ENCODE measurements at places on chromosomes 5 and 9. TPM values are rescaled to one million over a fixed set of nuclear protein-coding genes. Genes with fewer than 3 reads are reported as not detected.

ENHO gene
- total RNA-seq = 11.5 TPM

- no peak for DNase-seq
Measured at GRCh38 chr9:97534185-97534584, 32.7 kb downstream of the TMOD1 start.

- DNase-seq = no peak
Measured at GRCh38 chr9:78234810-78235209, 1.1 kb upstream of the CEP78 start.

HBEGF gene
- 2.5 TPM for total RNA-seq

GRCh38 chr5:59328709-59329296 lies 564.7 kb downstream of the PDE4D start:
- no peak for DNase-seq

ELP1 gene
- total RNA-seq = 51.9 TPM

PLAC8L1 gene
- 2.2 TPM for total RNA-seq

HTR4 gene
- total RNA-seq = not detected

GRCh38 chr5:89584339-89584956 lies 701.5 kb upstream of the MEF2C start:
- no peak for DNase-seq

DNA sequence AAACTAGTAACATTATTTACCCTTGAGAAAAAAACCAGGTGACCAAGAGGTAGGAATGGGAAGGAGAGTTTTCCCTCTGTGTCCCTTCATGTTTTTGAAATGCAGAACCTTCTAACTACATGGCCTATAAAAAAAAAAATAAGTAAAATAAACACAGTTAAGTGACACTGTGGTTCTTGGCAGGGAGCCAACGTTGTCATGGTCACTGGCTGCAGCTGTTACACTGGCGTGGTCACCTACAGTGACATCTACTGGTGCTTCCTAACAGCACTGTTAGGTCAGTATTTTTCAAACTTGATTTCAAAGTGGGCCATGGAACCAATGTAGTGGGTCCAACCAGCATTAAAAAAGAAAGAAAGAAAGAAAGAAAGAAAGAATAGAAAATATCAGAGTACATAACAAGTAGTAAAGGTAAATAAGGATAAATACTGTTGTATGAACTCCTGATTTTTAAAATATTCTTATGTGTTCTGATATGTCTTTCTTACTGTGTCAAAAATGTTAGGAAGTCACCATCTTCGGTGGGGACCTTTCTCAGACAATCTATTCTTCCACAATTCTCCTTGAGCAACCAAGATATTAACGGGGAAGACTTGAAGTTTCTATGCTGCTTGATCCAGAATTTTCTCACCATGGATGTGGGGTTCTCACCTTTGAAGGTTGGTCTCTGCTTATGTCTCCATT lies 59.1 kb upstream of the PJA2 start:
- DNase-seq = peak; percentile 87

DNA sequence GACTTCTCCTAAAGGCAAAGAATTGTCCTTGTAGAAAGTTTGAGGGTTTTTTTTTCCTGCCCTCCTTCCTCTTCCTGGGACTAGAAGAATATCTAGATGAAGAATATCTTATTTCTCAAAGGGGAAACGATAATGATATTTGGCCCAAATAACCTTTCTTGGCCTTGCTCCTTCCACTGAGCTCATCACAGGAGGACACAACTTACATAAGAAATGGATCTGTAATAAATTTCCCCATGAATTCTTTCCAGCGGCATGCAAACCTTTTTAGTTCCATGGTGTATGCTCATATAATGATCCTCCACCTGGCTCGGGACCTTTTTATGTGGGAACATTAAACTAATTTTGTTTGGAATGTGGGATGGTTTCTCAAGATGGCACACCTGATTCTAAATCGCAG lies 304.4 kb downstream of the DMRT2 start:
- DNase-seq = no peak

SLC31A1 gene
- total RNA-seq = 11.2 TPM

MAMDC4 gene
- total RNA-seq = 17.6 TPM

DNA sequence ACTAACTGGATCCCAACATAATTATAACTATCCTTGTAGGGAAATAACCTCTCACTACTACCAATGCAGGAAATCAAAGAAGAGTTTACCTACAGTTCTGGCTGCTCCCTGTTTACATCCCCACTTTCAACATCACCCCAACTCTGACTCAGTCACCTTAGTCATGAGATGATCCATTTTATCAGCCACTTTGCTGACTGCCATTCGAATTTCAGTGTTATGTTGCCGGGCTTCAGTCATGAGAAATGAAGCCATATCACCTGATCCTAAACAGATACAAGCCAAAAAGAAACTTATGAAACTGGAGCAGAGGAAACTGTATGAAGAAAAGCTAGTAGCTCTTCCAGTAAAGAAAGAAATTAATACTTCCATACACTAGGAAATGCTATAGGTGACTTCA lies 33.7 kb downstream of the SLC31A2 start:
- no peak for DNase-seq

GRCh38 chr5:146199176-146199815 lies 4.1 kb upstream of the RBM27 start:
- DNase-seq = no peak

EQTN gene
- not detected for total RNA-seq

DNA sequence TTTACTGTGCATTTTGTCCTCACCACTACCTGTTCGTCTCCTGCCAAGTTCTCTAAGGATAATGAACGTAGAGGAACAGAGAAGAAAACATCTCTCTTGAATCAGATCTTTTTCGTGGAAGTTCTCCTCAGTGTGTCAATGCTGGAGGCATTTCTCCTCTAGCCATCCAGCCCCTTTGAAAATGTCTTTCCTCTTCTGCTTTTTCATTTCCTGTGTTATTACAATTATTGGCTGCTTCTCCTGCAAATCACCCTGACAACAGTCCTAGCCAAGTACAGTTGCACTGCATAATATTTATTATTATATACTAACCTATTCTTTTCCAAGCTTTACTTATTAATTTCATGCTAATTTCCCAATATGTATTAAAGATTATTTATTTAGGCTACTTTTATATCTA lies 61.8 kb upstream of the TRPM3 start:
- DNase-seq = no peak

NUDT12 gene
- 10.9 TPM for total RNA-seq

GRCh38 chr5:169147534-169147933 lies 153.4 kb downstream of the SLIT3 start:
- no peak for DNase-seq

LCN1 gene
- total RNA-seq = not detected

CCL28 gene
- 1.1 TPM for total RNA-seq

- no peak for DNase-seq
Measured at GRCh38 chr9:100575765-100576386, 2.0 kb upstream of the CAVIN4 start.

DNA sequence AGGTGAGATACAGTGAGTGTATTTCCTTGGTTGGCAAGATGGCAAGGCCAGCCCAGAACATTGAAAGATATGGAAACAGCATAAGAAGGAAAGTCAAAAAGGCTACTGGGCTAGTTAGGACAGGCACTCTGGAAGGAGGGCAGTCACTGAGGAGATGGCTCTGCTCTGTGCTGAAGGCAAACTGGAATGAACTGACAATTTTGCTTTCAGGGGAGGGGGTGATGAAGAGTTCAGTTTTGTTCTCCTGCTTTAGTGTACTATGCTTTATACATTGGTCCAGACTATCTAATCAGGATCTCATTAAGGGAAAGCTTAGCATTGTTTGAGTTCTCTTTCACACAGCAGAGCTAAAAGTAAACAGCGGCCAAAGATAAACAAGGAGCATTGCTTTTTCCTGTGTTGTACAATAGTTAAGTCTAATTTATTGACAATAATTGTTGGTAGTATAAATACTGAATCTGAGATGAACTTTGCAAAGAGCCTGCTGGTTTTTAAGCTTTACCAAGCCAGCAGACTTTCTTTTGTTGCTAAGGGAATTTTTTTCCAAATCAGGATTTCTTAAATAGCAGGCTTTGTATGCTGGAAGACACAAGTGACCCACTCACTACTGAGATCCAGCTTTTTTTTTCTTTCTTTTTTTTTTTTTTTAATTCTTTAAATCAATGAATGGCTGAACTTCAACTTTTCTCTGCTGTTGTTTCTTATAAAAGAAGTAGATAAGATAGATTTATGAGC lies 355.5 kb downstream of the ARRDC3 start:
- DNase-seq = no peak

DNA sequence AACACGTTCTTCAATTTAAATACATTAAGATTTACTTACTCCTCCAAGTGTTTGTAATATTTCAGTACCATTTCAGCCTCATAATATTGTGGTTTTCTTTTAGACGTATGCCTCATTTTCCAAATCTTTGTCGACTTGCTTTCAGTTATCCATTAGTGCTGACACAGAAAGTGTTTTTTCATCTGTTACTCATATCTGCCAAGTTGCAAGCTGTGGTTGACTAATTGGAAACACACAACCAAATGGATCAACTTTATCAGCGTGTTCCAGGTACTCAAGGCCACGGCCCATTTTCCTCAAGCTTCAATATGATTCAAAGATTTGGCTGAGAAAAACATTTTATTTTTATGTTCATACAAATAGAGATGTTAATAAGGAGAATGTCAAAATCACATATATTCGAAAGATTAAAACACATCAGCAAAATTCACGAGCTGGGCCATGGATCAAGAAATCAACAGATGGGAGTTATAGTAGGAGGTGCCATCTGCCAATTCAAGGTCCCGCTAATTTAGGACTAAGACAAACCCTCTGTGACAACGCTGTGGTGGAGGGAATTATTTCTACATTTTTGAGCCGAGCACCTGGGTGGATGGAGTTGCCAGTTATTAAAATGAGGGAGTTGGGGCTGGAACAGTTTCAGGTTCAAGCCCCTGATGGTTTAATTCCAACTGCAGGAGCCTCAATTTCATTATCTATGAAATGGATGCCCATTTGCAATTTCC lies 27.2 kb upstream of the CCNJL start:
- DNase-seq = no peak

DNA sequence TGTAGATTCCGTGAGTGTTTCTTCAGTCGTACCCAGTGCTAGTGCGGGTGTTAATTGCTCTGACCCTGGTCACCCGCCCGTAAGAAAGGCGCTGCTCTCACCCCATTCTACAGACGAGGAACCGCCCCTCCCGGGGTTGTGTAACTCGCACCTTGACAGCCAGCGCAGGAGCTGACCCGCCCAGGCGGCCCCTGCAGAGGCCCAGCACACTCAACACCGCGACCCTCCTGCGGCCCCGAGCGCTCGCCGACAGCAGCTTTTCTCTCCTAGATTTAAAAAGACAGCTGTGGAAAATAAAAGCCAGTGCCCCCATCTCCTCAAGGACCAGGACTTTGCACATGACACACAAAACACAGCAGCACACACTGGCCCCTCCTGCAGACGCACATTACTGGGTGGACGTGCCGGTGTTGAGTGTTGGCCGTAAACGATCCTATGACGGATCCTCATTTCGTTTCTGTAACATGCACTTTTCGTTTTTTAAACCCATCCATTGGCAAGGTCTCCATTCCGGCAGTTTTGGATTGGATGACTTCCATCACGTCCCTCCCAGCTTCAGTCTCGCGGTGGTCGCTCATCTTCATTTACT lies 22.9 kb downstream of the OR2V2 start:
- DNase-seq = no peak

- DNase-seq = no peak
Measured at GRCh38 chr5:147140558-147140957, 94.3 kb upstream of the STK32A start.

DNA sequence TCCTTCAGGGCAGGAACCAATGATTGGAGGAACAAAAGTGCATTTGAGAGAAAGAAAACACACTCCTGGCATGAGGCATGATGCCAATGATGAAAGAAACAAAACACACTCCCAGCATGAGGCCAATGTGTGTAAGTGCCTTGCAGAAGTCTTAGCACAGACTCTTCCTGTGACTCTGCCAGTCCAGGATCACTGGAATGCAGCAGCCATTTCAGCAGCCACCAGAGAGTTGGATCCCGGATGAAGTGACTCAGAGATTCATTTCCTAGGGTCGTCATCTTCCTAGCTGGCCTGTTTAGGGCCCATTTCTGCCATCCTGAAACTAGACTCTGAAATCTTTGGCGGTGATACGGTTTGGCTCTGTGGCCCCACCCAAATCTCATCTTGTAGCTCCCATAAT lies 212.5 kb downstream of the CFAP90 start:
- DNase-seq = no peak

DNA sequence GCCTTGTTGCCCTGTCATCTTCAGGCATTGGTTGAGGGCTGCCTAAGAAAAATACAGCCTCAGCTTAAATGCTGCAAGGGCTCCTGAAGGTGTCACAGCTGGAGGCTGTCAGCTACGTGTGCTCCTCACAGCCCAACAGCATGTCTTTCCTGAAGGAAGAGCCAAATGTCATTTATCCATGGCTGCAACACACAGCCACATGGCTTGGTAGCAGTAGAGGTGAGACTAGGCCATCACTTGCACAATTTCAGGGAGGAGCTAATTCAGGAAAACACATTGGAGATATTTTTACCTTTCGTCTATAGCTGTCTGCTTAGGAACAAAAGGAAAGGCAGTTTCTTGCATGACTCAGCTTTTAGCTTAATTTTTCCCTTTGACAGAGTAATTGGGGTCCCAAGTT lies 260.7 kb downstream of the SYK start:
- no peak for DNase-seq

MIER3 gene
- 41.3 TPM for total RNA-seq

GRCh38 chr9:131167146-131167692 lies 41.8 kb downstream of the NUP214 start:
- no peak for DNase-seq

MEGF10 gene
- 0.69 TPM for total RNA-seq

- no peak for DNase-seq
Measured at GRCh38 chr5:59342181-59342580, 551.3 kb downstream of the PDE4D start.

DNA sequence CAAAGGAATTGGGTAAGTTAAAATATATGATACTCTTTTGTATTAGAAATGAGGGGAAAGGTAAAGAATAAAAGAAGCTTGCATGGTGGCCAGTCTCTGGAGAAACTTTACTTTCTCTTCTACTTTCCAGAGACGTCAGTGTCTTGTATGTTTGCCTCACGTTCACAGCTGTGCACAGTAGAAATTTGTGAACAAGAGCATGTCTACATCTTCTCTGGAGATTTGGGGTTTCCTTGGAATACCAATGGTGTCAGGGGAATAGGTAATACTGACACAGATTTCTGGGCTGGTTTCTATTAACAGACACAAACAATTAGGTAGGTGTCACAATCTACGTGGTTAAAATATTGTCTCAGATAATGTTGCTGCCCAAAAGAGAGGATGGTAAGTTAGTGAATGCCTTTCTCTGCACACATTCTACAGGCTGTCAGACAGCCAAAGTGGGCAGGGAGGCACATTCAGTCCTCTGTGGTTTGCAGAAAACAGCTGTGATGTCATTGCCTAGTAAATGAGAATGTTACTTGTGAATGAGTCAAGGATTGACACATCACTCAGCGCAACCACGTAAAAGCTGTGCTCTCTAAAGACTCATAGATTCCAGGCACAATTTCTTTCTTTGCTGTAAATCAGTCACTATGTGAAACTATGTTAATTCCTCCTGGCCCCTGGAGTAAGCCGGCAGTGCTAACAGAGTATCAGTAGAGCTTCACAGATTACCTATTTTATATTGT lies 397.1 kb downstream of the MAN2A1 start:
- DNase-seq = no peak

CLTA gene
- total RNA-seq = 164 TPM
